ENCODE measurements at places on chromosomes 6 and 20.

- DNase-seq = no peak
These were observed 22.2 kb downstream of the KDM1B start for GRCh38 chr6:18177286-18177965.

- DNase-seq = no peak
These were observed 538 bp downstream of the FERMT1 start for GRCh38 chr20:6122111-6122872.

DNA sequence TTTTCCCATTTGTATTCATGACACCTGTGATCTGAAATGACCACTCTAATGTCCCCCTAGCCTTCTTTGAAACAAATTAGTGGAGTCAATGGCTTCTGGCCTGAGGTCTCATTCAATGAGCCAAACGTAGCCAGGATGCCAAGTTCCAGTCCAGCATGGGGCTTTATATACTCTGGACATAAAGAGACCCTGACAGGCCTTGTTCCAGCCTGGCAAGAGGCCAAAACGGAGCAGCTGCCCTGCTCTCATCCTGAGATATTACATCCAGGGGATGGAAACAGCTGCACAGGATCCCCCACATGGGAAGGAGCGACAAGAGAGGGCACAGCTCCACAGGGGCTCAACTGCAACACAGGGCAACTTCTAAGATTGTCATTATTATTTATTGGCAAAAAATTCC is 437.8 kb downstream of the CDH26 start:
- no peak for DNase-seq

- DNase-seq = no peak
These were observed 160.2 kb downstream of the SYCP2 start for GRCh38 chr20:59772931-59773913.

GRCh38 chr6:138964012-138964411 is 24.0 kb downstream of the REPS1 start:
- no peak for DNase-seq

DNA sequence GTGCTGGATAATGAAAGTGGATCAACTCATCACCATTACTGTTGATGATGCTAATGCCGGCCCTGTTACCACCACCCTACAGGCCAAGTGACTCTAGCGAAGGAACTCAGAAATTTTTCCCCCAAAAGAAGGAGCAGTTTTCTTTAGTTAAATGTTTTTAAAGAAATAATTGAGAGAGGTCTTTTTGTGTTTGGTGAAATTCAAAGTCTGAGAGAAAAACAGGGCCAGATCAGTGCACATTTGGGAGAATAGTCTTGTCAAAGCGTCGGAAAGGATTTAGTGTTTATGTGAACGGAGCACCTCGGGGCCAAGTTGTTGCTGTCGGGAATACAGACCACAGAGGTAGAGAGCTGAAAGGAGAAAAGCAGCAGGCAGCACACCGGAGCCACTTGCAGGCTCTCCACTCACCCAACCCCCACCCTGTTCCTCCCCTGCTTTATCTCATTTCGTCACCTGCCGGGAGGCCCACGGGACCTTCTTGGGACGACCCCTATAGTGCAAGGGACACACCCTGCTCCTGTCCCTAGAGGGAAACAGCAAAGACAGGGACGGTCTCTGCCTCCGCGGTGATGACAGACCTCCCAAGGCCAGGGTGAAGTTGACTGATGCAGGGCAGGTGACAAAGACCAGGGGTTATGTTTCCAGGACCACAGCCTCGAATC is 6.8 kb downstream of the TFAP2B start:
- no peak for DNase-seq

DNA sequence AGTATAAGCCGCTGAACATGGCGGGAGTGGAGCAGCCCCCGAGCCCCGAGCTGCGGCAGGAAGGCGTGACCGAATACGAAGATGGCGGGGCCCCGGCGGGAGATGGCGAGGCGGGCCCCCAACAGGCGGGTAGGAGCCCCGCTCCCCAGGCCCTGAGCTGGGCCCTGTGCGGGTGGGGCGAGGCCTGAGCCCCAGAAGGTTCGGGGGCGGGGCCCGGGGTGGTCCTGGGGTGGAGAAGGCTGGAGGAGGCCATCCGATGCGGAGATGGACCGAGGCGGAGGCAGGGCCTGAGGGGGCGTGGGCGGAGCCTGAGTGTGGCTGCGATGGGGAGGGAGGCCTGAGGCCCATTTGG is 7.1 kb downstream of the L3MBTL1 start:
- DNase-seq = no peak

- DNase-seq = no peak
These were observed 204.3 kb upstream of the PRSS16 start for GRCh38 chr6:27043244-27043643.

DNA sequence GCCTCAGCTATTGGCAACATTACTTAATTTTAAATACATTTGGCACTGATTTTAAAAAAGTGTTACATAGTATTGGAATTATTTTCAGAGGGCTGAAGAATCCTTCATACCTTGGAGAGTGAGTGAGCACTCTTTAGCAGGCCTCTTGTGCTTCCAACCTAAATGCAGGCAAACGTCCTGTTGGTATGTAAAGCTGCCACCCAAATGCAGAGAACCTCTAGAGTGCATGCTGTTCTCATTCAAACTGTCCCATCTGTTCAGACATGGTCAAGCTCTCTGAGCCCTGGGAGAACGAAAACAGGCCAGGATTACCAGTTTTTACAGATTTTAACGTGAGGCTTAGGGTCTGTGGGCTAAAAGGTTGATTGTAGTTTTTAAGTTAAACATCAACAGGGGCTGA is 378.0 kb upstream of the FLRT3 start:
- no peak for DNase-seq

DNA sequence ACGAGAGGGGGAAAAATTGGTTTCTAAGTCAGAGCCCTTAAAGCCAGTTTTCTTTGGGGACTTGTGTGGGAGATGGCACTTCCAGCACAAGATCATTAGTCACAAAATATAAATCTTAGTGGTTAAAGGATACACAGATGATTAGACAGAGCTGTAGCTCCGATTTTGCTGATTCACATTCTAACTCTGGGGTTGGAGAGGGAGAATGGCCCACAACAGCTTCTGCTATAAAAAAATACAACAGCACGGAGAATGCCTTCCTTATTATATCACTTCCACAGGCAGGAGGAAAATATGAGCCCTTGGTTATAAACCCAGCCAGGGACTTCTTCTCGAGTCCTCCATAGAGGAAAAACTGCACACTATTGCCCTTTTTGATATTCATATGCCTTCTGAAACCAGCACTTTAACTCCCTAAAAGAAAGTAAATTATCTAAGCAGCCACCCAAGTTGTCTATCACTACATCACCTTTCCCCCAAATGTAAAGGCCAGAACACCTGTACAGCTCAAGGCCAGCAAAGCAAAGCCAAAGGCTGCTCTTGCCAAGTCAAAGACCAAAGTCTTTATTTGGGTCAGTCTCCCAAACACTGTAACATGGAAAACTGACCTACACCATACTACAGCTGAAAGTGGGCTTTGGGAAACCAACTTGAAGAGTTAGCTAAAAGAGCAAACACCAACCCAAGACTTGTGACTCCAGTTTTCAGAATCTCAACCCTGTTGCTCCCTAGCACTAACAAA is 10.4 kb downstream of the MRPL14 start:
- DNase-seq = no peak

DNA sequence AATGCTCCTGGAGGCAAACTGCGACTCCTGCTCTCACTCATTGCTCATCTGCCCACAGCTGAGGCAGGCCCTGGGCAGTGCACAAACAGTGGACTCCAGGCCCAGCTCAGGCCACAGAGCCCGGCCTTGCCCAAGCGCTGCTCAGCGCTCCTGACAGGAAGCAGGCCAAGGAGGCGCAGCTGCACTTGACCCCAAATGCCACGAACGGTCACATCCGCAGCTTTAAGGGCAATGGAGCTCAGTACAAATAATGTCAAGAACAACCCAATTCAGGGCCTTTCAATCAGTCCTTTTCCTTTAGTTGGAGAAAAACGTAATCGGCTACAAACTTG is 33.8 kb downstream of the RRBP1 start:
- DNase-seq = no peak

- no peak for DNase-seq
These were observed 129.5 kb downstream of the FOXC1 start for GRCh38 chr6:1739220-1739619.

- DNase-seq = no peak
These were observed 85.2 kb downstream of the MDGA1 start for GRCh38 chr6:37612475-37612874.

DNA sequence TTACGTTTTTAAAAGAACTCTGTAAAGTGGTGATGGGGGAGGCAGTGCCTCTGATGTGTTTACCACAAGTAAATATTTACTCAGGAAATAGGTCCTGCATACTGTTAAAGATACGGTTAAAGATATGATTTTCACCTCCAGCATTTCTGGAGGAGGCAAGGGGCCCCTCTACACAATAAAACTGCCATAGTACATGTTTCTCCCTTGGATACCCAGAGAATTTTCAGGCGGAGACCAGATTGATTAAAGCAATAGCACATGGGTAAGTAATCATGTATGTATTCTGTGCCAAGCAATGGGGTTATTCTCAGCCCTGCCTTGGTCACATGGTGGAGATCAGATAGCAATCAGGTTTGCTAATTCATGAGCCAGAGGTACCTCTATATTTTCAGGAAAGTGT is 9.6 kb downstream of the RIPOR2 start:
- DNase-seq = no peak

DNA sequence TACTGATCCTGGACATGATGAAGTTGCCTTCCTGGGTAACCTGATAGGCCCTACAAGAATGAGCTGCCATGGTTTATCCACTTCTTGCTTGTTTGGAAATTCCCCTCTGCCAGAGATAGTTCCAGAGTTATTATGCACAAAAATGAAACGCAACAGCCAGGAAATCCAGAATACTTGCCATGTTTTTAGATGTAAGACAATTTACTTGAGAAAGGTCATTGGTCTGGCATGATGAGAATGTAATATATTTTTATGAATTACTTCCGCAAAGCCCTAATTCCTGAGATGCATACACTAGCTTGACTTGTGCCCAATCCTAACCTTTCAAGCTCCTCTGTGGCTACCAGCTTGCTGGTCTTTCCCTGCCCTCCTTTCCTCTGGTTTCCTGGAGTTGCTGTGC is 27.9 kb upstream of the NT5E start:
- no peak for DNase-seq

GRCh38 chr6:33169291-33170175 is 22.7 kb downstream of the COL11A2 start:
- no peak for DNase-seq

DNA sequence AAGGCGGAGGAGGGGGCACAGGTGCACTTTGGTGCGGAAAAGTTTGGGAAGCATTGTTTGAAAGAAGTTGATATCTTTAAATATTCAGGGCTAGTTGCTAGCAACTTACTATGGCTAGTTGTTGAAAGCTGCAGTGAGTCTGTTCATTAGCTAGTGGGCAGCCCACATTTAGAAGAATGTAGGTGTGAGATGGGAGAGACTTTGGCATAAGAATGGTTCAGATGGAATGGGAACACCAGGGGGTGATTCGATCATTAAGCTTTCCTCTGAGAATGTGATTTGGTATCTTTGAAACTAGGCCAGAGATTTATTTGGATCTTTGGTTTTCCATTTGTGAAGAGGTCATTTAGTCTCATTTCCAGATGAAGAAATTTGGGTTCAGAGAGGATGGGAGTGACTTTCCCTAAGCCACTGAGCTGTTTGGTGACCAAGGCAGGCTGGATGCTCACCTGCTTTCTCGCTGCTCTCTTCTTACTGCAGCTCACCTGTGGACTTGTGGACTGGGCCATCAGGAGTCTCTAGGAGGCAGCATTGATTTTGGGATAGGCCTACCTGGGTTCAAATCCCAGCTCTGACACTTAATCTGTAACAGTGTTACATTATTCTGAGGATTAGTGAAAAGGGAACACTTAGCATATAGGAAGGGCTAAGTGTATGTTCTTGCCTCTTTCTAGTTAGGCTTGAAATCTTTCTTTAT is 62.9 kb downstream of the CARMIL1 start:
- DNase-seq = no peak

DNA sequence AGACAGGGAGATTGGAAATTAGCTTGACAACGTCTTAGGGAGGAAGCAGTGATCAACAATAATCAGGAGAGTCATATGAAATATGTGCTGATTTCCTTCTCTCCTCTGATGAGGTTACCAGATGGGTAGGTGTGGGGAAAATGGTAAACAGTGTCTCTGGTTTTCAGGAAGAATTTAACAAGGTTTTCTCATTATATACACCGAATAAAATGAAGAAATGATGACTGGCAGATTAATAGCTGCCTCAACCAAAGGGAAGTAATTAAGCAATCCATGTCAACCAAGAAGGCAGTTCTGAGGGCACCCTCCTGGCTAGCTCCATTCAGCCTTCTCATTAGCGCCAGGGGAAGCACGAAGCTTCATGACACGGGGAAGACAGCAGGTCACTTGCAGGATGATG is 12.7 kb upstream of the RAMACL start:
- DNase-seq = no peak

GRCh38 chr20:35023624-35024023 is 68.0 kb downstream of the MYH7B start:
- no peak for DNase-seq

GRCh38 chr6:118897386-118897785 is 3.4 kb downstream of the ASF1A start:
- DNase-seq = no peak

DNA sequence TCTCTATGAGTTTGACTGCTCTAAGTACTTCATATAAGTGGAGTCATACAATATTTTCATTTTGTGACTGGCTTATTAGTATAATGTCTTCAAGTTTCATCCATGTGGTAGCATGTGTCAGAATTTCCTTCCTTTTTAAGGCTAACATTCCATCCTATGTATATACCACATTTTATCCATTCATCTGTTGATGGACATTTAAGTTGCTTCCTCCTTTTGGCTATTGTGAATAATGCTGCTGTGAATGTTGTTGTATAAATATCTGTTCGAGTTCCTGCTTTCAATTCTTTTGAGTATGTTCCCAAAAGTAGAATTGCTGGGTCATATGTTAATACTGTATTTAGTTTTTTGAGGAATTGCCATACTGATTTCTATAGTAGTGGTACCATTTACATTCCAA is 79.5 kb downstream of the PTPRA start:
- no peak for DNase-seq

- no peak for DNase-seq
These were observed 26.2 kb downstream of the CCDC167 start for GRCh38 chr6:37473364-37474095.

- no peak for DNase-seq
These were observed 49.8 kb downstream of the SPATA2 start for GRCh38 chr20:49865559-49865958.

DNA sequence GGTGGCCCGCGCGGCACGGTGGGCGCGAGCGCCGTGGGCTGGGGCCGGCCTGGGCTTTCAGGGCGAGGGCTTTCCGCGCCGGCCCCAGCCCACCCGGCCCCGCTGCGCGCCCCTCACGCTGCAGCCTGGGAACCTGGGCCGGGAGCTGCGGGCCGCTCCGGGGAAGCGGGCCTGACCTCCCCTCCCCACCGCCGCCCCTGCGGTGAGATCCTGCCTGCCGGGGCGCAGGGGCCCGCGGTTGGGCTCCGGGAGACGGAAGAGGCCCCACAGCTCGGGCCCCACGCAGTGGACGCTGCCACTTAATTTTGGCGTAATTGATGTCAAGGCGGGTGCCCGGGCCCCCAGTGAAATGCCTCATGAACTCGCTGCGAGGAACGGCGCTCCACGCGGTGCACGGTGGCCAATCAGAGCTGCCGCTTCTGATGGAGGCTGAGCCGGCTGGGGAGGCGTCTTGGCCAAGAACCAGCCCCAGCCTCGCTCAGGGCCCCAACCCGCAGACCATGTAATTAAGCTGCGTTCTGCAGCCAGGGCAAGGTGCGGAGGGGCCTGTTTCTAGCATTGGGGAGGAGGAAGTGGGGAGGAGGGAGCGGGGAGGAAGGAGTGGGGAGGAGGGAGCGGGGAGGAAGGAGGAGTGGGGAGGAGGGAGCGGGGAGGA is 96.1 kb upstream of the BHLHE23 start:
- DNase-seq = no peak

- DNase-seq = no peak
These were observed 228.8 kb downstream of the HACE1 start for GRCh38 chr6:104630955-104631354.

All from smooth muscle cell of the brain vasculature (primary cell).